CD4-positive, alpha-beta T cell treated with Interleukin-1 beta for 1 hour (primary cell): ENCODE measurements at places on chromosomes 4 and X.

GRCh38 chr4:15376145-15376544 lies 51.7 kb upstream of the C1QTNF7 start:
- DNase-seq, result no peak

- DNase-seq, result peak; percentile 36
Observed at GRCh38 chr4:83340692-83341343, 6.2 kb upstream of the HPSE start.

DNA sequence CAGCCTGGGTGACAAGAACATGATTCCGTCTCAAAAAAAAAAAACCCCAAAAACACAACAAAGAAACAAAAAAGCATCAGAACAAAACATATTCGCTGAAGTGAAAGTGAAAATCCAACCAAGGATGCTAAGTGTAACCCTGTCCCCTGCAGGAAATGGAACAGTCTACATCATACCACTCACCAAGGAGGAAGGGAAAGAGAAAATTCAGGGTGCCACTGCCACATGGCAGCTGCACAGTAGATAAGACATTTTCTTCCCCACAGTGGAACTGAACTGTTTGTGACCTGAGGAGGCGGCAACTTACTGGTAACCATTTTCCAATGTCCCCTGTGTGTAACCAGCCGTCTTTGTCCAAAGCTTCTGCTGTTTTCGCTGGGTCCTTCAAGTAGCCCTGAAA lies 28.2 kb upstream of the CENPU start:
- DNase-seq, result no peak

- no peak for DNase-seq
Observed at GRCh38 chr4:114423582-114423981, 175.0 kb upstream of the UGT8 start.

GRCh38 chr4:111074523-111075114 lies 451.7 kb upstream of the PITX2 start:
- no peak for DNase-seq

DNA sequence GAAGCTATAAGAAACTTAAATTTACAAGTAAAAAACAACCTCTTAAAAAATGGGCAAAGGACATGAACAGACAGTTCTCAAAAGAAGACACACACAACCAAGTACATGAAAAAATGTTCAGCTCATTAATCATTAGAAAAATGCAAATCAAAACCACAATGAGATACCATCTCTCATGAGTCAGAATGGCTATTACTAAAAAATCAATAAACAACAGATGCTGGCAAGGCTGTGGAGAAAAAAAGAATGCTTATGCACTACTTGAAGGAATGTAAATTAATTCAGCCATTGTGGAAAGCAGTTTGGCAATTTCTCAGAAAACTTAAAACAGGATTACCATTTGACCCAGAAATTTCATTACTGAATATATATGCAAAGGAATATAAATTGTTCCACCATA lies 666.3 kb upstream of the GRIA3 start:
- no peak for DNase-seq

GRCh38 chr4:80788798-80789197 lies 241.7 kb upstream of the BMP3 start:
- DNase-seq, result no peak

DNA sequence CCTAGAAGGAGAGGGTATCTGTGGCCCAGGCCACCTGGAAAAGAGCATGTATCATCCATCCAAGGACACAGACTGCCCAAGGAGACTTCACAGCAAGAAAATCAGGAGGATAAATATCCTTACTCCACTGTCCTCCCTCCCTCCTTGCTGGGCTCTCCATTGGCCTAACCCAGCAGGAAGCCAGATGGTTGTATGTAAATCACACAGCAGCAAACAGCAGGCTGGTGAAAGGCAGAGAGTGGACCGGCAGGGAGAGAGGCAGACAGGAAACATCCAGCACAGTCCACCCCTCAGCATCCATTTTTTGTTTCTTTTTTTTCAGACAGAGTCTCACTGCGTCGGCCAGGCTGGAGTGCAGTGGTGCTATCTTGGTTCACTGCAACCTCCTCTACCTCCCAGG lies 17.5 kb downstream of the TXK start:
- no peak for DNase-seq

DNA sequence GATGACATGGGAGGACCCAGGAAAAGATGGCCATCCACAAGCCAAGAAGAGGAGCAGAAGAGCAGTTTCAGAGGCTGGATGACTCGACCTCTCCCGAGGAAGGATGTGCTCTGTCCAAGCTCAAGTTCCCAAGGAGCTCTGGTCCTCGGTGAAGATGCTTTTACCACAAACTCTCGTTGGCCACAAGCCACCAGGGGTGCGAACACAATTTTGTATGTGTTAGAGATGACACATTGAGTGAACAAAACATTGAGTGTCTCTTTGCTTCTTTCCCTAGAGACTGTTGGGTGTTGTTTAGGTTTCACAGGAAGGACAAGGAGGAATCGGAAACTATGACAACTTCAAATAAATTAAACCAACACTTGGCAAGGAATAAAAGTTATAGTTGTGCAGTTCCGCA lies 26.3 kb downstream of the FGFBP1 start:
- no peak for DNase-seq

DNA sequence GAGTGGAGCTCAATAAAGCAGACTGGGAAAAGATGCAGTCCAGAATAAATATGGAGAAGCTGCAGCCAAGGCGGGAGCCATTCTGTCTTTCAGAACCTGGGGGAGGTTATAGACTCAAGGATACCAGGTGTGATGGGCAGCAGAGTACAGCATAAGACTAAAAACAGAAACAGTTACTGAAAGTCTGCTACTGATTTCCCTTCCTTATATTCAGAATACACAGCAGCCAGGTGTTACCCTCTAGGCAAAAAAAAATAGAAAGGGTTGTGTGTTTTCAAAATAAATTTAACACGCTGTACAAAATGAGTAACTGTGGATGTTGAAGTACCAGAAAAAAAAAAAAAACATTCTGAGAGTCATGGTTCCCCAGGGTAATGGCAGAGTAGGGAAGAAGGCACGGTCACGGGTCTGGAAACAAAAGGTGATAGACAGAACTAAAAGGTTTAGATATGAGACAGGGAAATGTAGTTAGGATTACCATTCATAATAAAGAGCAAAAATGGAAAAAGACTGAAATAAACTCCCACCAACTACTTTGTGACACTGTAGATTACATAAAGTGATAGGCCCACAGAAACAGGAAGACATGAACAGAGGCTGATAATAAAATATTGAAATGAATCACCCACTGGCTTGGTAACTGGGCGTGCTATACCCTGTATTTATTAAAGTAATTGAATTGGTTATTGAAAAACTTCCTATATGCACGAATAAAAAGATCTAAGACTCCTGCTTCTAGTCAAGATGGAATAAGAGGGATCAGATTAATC lies 10.8 kb upstream of the HHIP start:
- DNase-seq, result no peak

GRCh38 chr4:140152013-140152703 lies 1.8 kb downstream of the MAML3 start:
- peak; percentile 76 for DNase-seq

GRCh38 chrX:15376956-15377355 lies 7.3 kb downstream of the VEGFD start:
- DNase-seq, result no peak

DNA sequence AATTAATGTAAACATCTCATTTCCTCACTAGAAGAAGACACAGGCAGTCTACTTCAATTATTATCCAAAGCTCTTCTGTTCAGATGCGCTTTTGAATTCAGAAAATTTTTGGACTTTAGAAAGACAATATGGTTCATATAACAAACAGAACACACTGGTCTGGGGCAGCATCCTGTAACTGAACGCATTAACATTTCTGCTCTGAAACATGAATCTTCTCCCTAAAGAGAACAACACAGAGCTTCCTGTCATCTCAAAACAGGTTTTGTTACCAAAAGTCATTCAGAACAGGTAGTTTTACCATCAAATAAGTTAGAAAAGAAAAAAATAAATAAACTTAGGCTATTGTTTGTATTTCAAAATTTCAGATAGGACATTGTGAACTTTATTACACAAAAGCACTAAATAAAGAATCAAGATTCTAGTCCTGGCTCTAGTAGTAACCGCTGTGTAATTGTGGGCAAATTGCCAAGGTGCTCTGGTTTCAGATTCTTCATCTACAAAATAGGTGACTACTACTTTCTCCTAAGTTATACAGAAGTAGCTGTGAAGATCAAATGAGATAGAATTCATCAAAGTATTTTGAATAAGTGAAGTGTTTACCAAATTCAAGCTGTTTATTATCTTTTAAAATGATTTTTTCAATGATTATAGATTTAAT lies 252.3 kb upstream of the RASGEF1B start:
- peak; percentile 18 for DNase-seq

GRCh38 chr4:84258905-84259830 lies 239.9 kb downstream of the NKX6-1 start:
- no peak for DNase-seq

- no peak for DNase-seq
Observed at GRCh38 chr4:143383005-143383574, 46.4 kb downstream of the GAB1 start.

- DNase-seq, result no peak
Observed at GRCh38 chr4:56099378-56099786, 150.6 kb downstream of the CEP135 start.

- DNase-seq, result no peak
Observed at GRCh38 chrX:83510510-83511062, 2.5 kb downstream of the POU3F4 start.
